DMS79 (cell line): ENCODE measurements at places on chromosomes 5 and 9.

- DNase-seq: no peak
Measured at GRCh38 chr5:5335700-5336264, 86.7 kb upstream of the ICE1 start.

DNA sequence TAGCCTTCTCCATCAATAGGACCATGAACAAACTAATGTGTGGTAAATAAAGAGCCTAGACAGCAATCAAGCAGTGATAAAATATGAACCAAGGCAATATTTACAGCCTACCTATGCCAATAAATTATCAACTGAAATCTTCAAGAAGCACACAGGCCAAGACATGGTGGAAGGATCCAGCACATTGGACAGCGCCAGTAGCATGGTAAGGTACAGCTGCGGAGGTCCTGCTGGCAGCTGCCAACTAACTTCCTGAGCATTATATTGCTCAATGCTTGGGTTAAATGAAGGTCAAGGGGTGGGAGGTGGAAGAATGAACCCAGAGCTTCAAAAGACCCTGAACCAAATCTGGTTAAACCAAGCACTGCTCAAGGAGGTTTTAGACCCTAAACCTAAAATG is 16.5 kb upstream of the SPDL1 start:
- no peak for DNase-seq

DNA sequence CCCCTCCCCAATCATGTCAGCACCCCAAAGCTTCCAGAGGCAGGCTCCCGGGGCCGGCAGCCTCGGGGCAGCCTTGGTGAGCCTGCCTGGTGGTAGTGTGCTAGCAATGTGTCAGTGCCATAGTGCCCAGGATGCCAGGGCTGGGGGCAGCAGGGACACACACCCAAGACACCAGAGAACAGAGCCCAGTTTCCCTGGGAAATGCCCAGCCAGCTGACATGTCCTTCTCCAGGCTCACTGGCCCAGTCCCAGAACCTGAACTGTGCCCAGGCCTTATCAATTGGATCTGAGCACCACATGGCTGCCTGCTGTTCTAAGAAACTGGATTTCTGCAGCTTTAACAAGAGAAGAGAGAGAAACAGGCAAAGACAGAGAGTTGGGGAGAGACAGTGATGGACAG is 74.9 kb upstream of the LRRTM2 start:
- no peak for DNase-seq

DNA sequence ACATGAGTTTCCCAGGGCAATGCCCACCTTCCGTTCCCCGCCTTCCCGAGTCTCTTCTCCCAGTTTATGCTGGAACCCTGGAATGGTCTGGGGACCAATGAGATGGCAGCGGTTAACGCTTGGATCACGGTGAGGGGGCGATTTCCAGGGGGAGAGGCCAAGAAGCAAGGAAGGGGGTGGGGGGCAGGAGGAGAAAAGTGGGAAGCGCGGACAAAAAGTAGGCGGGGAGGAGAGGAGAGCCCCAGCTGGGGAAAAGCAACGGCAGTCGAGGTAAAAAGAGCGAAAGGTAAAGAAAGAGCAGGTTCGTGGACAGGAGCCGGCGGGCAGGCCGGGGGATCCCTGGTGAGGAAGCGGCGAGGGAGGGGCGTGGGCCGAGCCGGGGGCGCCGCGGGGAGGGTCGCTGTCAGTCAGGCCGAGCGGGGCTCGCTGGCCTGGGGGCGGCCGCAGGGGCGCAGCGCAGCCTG is 508 bp upstream of the SNCAIP start:
- no peak for DNase-seq

DNA sequence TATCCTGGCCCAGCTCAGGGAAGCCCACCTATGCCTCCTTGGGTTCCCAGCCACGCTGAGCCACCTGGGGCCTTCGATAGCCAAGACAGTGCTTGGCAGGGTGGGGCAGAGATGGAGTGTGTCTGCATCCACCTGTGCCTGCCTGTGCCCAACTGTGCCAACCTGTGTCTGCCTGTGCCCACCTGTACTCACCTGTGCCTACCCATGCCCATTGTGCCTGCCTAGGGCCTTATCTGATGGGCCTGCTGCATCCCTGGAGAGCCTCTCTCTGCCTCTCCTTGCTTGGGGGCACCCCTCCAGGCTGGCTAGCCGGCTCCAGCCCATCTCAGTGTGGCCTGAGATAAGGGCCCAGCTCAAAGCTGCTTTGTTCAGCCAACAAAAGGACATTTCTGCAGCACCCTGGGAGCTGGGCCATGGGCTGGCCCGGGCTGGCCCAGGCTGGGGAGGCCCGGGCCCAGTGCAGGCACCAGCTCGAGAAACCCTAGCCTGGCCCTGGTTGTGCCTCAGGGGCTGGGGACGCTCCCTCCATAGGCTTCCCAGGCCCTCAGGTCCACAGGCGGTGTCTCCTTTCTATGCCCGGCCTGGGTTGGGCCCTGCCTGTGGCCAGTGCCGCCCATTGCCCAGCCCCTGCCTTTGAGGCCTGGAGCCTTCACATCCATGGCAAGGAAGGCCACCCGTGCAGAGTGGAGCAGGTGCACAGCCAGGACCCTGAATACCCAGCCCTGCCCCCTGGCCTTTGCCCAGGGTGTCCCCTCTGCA is 37.3 kb upstream of the NOTCH1 start:
- no peak for DNase-seq

- DNase-seq: no peak
Measured at GRCh38 chr9:127575875-127576778, 36.0 kb upstream of the STXBP1 start.

GRCh38 chr5:122680623-122681350 is 94.1 kb upstream of the SNX2 start:
- DNase-seq: no peak

GRCh38 chr9:92807757-92808725 is 43.4 kb upstream of the BICD2 start:
- DNase-seq: no peak

DNA sequence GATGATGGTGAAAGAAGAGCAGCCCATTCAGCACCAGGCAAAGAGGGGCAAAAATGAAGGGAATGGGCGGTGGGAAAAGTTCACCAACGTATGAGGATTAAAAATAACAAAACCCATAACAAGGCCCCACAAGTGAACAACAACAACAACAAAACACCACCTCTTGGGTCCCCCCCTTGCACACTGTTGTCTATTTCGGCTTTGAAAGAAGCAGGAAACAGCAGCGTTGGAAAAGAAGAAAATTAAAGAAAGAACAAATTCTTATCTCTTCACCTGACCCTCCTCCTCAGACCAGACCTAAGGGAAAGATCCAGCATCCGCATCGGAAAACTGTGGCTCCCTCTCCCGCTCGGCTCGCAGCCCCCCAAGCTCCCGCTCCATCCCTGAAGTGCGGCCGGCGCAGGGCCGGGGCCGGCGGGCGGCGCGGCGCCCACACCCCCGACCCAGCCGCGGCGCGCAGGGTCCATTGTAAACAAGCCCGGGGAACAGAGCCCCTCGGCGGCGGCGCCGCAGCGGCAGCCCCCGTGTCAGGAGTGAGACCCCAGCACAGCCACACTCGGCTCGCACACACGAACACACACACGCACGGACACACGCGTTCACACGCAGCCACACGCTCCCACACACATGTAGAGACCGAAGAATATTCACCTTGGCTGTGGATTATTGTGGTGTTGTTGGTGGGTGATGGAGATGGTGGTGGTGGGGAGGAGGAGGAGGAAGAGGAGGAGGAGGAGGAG is 535 bp downstream of the RFX3 start:
- DNase-seq: no peak

DNA sequence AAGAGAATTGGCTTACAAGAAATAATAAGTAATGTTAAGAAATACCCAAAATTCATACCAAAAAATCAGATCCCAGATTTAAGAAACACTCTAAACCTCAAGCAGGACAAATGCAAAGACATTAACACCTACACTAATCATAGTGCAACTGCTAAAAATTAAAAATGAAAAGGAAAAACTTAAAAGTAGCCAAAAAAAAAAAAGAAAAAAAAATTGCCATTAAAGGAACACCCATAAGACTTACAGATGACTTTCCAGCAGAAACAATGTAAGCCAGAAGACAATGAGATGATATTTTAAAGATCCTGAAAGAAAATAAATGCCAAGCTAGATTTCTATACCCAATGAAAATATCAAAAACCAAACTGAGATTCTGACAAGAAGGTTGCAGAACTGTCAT is 101.5 kb downstream of the DENND1A start:
- no peak for DNase-seq

DNA sequence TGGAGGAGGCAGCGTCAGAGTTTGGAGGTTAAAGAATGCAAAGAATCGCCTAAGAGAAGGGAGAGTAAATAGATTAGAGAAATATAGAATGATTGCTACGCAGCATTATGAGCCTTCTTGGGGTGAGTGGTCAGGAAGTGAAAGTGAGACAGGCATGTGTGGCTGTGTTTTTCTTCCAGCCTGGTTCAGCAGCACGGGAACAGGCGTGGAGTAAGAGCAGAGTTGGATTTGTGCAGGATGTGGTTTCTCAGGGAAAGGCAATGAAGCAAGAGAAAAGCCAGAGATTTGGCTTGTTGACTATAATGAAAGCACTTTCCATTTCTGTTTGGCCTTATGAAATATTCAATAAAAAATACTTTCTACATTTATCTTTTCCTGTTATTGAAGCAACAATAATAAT is 34.3 kb upstream of the FRMD3 start:
- DNase-seq: no peak

GRCh38 chr9:106755736-106756135 is 107.2 kb upstream of the ZNF462 start:
- DNase-seq: no peak

GRCh38 chr5:98474216-98474615 is 299.2 kb upstream of the RGMB start:
- no peak for DNase-seq

DNA sequence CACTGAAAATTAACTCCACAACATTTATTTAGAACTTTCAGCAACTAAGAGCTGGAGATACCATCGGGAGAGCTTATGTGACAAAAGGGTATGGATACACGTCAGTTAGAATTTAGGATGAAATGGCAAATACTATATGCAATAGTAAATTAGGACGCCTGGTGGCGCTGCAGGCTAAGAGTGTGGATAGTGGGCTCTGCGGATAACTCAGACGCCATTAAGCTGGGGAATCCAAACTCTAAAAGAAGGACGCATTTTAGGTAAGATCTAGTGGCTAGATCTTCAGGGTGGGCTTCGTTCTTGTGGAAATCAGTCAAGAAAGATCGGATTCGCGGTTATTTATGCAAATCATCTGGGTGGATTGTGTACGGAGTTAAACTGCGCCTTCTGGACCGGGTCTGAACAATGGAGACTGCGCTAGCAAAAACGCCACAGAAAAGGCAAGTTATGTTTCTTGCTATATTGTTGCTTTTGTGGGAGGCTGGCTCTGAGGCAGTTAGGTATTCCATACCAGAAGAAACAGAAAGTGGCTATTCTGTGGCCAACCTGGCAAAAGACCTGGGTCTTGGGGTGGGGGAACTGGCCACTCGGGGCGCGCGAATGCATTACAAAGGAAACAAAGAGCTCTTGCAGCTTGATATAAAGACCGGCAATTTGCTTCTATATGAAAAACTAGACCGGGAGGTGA is at the start of gene PCDHB5:
TSS of gene PCDHB5 (plus strand) at position 177 of the 688 bp plus-strand sequence. CDS start at position 406, 229 bp downstream.
- DNase-seq: no peak

DNA sequence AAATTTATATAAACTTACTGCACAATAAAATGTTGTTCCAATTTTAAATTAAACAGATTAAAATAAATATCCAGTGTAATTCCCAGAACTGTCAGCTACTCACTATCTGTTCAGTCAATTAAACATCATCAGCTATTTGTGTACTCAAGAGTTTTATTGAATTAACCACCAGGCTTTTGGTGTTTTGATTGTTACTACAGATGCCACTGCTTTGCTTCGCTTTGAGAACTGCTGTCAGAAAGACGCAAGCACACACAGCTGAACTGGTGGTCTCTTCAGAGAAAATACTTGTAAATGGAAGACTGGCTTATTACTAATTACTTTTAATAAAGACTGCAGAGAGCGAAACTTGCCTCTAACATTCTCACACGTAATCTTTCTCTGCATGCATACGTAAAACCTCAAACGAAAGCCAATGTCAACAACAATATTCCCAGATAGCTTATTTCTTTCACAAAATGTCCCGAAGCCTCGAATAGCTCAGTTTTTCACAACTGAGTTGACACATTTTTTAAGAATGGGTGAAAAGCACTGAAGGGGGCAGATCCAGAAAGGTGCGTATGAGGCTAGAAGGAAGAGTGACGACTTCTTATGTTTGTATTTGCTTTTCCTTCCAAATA is 259.6 kb upstream of the RPS23 start:
- DNase-seq: no peak

GRCh38 chr9:115142517-115143270 is 24.7 kb upstream of the TNC start:
- DNase-seq: no peak

GRCh38 chr9:129458155-129458661 is 162.7 kb downstream of the C9orf50 start:
- peak; percentile 91 for DNase-seq

GRCh38 chr5:180135128-180135955 is 63.8 kb upstream of the RNF130 start:
- DNase-seq: no peak

DNA sequence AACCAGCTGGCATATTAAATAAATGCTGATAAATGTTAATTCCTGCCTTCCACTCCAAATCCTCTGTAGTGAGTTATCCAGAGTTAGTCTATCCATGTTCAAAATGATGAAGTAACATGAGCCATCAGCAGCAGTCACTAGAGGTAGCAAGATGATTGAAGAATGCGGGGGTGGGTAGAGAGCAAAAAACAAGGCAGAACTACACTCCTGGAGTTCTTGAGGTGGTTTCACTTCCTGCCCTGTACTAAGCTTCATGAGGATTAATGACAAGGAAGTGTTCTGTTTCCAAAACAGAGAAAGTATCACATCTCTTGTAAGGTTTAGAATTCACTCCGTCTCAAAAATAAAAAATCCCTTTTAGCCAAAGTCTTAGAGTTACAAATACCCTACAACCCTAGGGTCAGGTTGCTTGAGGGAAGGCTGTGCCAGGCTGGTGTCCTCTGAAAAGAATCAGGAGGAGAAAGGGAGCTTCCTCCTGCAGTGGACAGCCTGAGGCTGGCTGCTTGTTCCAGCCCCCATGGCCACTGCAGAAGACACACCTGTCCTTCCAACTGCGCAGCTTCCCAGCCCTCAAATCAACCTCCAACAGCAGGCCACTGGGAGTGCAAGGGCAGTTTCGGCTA is 180.2 kb downstream of the DENND1A start:
- no peak for DNase-seq

DNA sequence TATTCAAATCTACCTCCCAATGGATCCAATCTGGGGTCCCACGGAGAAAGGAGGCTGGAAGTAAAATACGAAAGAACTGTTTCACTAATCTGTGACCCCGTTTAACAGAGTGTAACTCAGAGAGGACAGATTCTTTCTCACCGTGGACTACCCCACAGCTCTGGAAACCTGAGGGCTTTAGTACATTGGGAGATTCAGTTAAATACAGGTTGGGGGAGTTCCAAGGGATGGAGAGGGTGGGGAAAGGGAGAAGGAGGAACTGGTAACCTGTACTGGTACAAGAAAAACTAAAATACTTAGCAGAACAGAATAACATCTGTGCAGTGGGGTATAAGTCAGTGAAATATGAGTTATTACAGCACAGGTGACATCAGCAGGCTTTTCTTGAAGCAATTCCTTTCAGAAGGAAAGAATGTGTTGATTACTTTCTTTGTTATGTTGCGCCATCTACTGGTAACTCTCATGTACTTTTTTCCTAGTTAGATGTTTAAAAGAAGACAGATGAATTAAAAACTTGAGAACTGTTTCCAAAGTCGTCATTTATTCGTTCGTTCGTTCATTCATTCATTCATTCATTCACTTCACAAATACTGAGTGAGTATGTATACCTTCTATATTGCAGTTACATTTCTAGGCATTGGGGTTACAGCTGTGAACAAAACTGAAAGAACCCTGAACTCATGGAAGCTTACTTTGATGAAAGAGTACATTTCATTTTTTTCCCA is 30.0 kb upstream of the STOM start:
- DNase-seq: peak; percentile 51
